ENCODE measurements at places on chromosomes 11 and 22. TPM values are rescaled to one million over a fixed set of nuclear protein-coding genes. Genes with fewer than 3 reads are reported as not detected.

- no peak for DNase-seq
Observed at GRCh38 chr11:19101796-19102520, 15.0 kb upstream of the ZDHHC13 start.

- no peak for DNase-seq
Observed at GRCh38 chr11:8331767-8332166, 68.1 kb upstream of the LMO1 start.

GRCh38 chr11:62546929-62547625 is 471 bp upstream of the AHNAK start:
- DNase-seq, result no peak

Gene VSIG10L2
- total RNA-seq, result not detected

GRCh38 chr11:61571337-61571736 is 9.5 kb downstream of the SYT7 start:
- DNase-seq, result no peak

- DNase-seq, result no peak
Observed at GRCh38 chr22:44247346-44247745, 65.4 kb downstream of the SHISAL1 start.

Gene SLC17A6
- total RNA-seq, result not detected

GRCh38 chr11:61718621-61719302 is 33.7 kb upstream of the MYRF start:
- no peak for DNase-seq

Gene OR51I1
- not detected for total RNA-seq
